ENCODE measurements at places on chromosomes 1 and 21.
A peak's percentile ranks its signal among the peaks of the same experiment; 100 is the strongest.

GRCh38 chr1:246155923-246156322 is 351.2 kb downstream of the SMYD3 start:
- no peak for DNase-seq

- DNase-seq: no peak
Measured at GRCh38 chr1:228204958-228205357, 2.9 kb upstream of the OBSCN start.

DNA sequence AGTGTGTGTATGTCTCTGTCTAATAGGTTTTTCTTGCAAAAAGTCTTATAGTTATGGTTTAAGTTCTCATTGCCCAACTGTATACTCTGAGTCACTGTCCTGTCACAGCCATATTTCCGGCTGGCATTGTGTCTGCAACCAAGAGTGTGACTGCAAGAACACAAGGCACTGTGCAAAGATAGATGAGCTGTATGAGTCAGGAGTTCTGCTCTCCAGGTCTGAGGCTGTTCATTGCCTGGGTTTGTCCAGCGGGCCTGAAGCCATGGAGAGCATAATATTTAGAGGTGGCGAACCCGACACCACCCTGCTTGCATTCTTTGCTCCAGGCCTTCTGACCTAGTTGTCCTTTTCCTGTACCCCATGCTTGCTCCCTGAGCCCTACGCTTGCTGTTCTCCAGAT is 50.9 kb upstream of the CNIH3 start:
- no peak for DNase-seq

- DNase-seq: no peak
Measured at GRCh38 chr1:230173187-230173975, 106.3 kb downstream of the GALNT2 start.

- no peak for DNase-seq
Measured at GRCh38 chr1:151783796-151784195, 6.5 kb downstream of the TDRKH start.

- DNase-seq: peak; percentile 53
Measured at GRCh38 chr1:15740924-15741850, 1.1 kb upstream of the TMEM82 start.

- peak; percentile 63 for DNase-seq
Measured at GRCh38 chr1:53393325-53393792, 65.5 kb upstream of the LRP8 start.

DNA sequence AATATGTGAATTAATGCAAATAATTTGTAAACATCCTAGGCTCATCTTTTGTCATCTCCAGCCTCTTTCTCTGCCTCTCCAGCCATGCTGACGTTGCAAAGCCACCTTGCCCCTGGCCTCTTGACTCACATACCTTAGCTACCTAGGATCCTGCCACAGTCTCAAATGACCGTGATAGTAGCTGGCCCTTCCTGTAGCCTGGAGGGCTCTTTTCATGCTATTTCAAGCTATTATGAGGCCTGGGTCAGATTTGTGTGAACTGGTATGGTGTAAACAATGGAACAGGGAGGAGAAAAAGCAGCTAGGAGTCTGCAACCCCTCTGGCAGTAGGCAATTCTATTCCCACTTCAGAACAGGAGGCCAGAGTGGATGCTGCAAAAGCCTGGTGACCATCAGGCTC is 337.7 kb downstream of the DISC1 start:
- DNase-seq: no peak

DNA sequence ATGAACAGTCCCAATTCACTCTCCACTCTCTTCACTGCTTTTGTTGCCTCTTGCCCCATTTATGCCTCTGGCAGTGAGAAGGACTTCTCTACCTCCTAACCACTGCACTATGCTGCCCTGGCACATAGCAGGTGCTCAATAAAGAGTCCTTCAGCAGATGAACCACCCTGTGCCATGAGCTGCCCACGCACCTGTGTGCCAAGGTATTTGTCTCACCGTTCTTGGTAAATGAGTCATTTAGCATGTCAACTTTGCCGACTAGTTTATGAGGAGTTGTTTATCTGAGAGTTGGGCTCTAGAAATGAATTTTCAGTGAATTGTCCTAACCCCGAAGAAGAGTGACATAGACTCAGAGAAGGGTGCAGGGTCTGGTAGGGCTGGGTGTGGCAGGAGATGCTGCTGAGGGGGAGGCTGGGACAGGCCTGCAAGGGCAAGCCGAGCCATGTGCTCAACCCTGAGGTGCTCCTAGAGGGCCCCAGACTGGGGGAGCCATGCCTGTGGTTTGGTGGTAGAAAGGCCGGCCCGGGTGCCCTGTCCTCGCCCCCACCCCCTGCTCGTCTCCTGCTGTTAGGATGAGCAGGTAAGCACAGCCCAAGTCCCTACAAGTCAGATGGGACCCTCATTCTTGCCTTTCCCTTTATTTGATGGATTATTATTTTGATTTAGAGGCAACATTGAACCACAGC is 654.5 kb downstream of the MATN1 start:
- no peak for DNase-seq

DNA sequence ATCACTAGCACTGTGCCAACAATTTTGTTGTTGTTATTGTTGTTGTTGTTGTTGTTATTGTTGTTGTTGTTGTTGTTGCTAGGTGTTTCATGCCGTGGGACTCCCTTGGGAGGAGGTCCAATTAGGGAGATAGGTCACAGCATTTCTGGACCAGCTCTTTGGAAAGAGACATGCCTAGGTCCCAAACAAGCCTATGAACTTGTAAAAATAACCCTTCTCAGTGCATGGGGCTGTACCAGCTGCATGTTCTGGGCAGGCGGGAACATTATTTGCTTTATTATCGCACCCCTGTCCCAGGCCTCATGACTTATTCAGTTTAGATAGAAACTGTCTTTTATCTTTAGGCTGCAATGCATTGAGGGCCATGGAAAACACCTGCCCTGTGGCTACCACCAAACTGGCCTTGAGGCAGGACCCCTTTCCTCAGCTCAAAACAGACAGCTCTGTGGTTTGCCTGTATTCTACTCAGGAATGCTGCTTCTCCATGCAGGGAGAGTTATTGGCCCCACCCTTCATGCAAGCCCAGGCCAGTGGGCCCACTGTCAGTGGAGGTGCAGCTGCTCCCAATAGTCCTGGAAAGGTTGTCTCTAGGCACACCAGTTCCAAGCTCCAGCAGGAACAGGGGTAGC is 386.5 kb upstream of the BRINP3 start:
- DNase-seq: no peak

DNA sequence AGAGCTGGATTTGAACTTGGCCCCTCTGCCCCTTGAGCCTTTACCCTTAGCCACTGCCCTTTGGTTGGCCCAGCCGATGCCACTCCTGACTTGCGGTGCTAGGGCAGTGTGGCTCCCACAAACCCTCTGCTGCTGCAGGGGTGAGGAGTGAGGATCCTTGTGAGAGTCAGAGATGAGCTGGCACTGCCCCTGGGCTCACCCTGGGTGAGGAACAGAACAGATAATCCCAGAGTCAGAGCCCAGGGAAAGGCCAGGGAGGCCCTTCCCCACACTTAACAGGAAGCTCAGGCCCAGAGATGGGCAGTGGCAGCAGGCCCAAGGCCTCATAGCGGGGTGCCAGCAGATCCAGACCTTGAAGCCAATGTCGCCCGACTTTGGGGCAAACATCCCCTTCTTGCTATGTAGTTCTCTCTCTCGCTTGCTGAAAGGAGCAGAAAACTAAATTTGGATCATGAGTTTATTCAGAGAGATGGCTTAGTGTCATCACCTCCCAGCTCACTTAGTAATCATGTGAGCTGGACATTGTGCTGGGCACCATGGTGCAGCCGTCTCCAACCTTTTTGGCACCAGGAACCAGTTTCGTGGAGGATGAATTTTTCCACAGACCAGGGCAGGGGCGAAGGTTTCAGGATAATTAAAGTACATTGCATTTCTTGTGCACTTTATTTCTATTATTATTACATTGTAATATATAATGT is 81.4 kb downstream of the IGSF21 start:
- DNase-seq: no peak

DNA sequence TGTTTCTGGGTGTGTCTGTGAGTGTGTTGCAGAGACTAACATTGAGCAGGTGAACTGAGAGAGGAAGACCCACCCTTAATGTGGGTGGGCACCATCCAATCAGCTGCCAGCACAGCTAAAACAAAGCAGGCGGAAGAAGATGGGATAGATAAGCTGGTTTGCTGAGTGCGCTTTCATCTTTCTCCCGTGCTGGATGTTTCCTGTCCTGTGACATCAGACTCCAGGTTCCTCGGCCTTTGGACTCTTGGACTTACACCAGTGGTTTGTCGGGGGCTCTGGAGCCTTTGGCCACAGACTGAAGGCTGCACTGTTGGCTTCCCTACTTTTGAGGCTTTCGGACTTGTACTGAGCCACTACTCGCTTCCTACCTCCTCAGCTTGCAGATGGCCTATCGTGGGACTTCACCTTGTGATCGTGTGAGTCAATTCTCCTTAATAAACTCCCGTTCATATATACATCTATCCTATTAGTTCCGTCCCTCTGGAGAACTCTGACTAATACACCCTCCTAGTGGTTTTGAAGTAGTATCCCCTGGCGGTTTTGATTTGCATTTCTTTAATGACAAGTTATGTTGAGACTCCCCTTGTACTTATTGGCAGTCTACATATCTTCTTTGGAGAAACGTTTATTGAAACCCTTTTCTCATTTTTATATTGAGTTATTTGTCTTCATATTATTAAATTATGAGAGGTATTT is 546.6 kb upstream of the TMPRSS15 start:
- no peak for DNase-seq

- no peak for DNase-seq
Measured at GRCh38 chr1:32533792-32534327, 5.4 kb upstream of the ZBTB8A start.
